ENCODE measurements at places on chromosomes 5 and 9. TPM values are rescaled to one million over a fixed set of nuclear protein-coding genes. Genes with fewer than 3 reads are reported as not detected.

DNA sequence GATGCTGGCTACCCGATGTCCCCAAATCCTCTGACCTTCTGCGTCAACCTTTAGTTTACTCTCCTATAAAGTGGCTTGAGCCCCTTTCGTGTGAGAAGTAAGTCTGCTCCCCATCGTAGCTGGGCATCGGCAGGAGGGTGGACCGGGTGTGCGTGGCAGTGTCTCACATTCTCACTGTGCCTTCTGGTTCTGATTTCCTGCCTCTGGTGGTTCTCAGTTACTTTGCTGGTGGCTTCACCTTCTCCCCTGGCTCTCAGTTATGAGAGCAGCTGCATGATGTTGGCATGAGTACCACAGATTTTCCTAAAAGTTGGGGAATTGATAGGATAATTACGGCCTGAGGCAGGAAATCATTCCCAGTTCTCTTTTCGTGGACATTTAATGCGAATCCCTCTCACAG, 47.0 kb upstream of the RPS23 start:
- H3K36me3 ChIP-seq, result no peaks in the 10 kb centered on the region
- no peaks in the 10 kb centered on the region for H3K4me1 ChIP-seq
- no peak overlapping the region for H3K27ac ChIP-seq

The S100Z gene
- total RNA-seq, result not detected

The OBP2B gene
- not detected for total RNA-seq

GRCh38 chr5:83564069-83564749, 92.7 kb downstream of the VCAN start:
- H3K4me3 ChIP-seq, result no peak overlapping the region
- no peak overlapping the region for H3K27ac ChIP-seq
- H3K27me3 ChIP-seq, result no peaks in the 10 kb centered on the region
- no peaks in the 10 kb centered on the region for H3K36me3 ChIP-seq
- DNase-seq, result no peak
- no peaks in the 10 kb centered on the region for H3K4me1 ChIP-seq

The CD74 gene
- total RNA-seq, result 118 TPM

The CDH9 gene
- total RNA-seq, result not detected

The IL3 gene
- total RNA-seq, result not detected

DNA sequence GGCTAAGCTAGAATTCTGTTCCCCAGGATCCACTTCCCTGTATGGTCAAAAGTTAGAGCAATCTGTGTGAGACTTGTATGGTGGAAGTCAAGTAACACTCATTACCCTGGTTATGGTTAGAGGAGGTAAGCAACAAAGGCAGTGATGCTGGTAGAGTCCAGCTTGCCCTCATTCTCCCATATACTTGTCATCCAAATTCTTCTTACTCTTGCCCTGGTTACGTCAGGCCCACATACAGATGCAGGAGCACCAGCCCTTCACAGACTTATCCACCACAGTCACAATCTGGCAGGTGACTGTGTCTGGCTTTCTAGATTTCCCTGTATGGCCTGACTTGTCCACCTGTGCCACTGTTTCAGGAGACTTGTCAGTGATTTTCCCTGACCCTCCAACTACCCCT, 35.4 kb downstream of the PGGT1B start:
- H3K36me3 ChIP-seq, result no peaks in the 10 kb centered on the region
- no peak overlapping the region for H3K4me3 ChIP-seq
- no peak for DNase-seq
